Mesothelial cell of epicardium (in vitro differentiated cells): ENCODE measurements at places on chromosomes 6 and 20.

- no peak for DNase-seq
Measured at GRCh38 chr6:25960734-25961133, 1.9 kb upstream of the TRIM38 start.

GRCh38 chr20:49687595-49688567 is 25.8 kb downstream of the B4GALT5 start:
- DNase-seq, result no peak

DNA sequence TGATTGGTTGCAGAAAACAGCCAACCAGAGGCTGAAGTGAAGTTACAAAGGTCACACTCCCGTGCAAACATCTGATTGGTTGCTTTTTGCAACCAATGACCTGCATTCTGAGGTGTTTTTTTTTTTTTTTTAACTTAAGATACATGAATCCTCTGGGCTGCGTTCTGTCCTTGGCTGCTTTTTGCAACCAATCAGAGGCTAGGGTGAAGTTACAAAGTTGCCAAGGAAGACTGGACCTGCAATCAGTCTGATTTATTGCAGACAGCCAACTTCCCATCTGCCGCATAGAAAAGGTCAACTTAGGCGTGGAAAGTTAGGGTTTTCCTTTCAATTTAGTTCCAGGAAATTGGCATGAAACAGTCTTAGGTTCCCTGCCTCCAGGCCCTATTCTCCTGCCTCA is 292.9 kb downstream of the PLCB1 start:
- DNase-seq, result no peak

GRCh38 chr6:22129751-22130150 is 167.1 kb downstream of the PRL start:
- DNase-seq, result no peak

DNA sequence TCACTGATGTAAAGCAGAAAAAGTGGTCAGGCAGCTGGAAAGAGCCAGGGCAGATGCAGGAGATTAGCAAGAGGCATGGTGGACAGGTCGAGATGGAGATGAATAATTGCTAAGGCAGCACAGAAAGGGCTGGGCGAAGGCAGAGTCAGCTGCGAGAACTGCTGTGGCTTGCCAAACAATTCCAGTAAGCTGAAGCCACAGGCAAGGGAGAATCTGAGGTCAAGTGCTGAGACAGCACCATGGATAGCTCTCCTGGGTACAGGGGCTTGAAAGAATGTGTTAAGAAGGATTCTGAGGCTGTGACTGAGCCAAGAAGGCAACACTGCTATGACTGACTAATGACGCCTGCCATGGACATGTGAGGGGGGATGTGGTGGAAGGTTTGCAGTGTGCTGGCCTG is 220.8 kb upstream of the FOXA2 start:
- DNase-seq, result no peak

DNA sequence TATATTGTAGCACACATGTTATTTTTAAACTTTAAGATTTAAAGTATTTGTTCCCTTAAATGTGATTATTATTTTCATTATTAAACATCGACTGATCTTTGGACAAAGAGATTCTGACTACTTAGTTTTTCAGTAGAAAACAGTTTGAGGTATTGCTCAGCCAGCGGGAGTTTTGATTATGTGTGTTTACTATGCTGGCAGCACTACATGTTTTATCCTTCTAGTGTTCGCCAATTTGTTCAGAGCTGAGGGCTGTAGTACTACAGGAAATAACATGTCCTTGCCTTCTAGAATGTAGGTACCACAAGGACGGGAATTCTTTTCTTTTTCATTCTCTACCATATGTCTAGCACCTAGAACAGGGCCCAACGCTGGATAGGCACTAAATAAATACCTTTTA is 11.1 kb upstream of the LCA5 start:
- no peak for DNase-seq

DNA sequence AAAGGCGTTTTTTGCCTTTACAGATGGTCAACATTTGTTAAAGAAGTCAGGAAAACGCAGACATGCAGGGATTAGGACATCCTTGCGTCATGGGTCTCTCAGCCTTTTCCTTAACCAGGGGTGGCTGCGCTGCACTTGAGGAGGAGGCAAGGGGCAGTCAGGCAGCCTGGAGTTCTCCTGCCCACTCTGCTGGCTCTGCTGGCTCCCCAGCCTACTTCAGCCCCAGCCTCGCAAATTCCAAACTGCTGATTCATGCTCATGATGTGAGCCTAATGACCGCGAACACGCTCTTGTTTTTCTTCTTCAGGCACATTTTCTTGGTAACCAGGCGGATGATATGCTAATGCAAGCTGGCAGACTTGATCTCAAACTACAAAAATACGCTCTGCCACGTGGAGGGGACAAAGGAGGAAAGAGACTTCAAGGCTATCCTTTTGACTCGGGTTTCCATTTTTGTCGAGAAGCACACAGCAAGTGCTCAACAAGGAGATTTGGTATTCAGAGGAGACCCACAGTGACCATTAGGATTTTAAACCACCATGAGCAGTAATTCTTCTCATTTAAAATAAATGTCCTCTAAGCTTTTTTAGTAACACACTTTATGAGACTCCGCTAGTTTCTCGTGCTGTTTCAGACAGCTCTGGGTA is 290.3 kb upstream of the STXBP5 start:
- peak; percentile 47 for DNase-seq

DNA sequence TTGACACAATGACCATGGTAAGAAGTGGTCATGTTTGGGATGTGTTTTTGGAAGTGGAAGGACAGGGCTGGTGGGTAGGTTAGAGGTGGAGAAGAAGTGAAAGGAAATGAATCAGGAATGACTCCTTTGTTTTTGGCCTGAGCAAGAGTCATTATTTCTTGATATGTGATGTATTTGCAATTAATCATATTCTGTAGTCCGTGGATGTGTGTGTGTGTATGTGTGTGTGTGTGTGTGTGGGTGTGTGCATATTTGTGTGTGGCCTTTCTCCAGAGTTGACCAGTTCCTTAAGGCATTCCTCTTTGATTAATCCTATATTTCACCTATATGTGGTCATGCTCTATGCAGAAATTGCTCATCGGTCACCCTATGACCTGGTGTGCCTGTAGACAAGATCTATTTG is 130.7 kb downstream of the UTRN start:
- DNase-seq, result no peak

DNA sequence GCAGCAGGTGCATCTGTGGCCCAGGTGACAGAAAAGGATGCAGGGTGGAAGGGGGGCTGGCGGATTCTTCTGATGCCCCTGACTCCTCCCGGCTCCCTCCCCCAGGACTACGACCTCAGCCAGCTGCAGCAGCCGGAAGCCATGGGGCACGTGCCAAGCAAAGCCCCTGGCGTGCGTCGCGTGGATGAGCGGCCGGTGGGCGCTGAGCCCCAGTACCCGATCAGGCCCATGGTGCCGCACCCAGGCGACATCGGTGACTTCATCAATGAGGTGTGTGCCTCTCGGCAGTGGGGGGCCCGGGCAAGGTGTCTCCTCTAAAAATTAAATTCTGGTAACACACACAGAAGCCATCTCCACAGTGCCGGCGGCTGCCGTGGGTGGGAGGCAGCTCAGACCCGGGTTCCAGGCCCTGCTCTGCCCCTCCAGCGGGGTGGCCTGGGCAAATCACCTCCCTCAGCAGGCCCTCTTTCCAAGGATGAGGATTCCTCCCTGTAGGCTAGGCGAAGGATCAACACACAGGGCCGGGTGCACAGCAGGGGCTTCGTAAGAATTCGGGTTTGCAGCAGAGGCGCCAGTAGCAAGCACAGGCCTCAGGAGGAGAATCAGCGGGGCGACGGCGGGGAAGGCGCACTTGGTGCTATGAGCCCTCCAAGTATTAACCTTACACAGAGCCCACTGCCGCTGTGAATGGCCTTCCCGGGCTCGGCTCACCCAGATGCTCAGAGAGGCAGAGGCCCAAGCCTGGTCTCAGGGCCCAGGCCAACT is 131.5 kb downstream of the TAF4 start:
- no peak for DNase-seq

GRCh38 chr20:33663161-33664084 is 1.3 kb downstream of the C20orf144 start:
- peak; percentile 85 for DNase-seq

DNA sequence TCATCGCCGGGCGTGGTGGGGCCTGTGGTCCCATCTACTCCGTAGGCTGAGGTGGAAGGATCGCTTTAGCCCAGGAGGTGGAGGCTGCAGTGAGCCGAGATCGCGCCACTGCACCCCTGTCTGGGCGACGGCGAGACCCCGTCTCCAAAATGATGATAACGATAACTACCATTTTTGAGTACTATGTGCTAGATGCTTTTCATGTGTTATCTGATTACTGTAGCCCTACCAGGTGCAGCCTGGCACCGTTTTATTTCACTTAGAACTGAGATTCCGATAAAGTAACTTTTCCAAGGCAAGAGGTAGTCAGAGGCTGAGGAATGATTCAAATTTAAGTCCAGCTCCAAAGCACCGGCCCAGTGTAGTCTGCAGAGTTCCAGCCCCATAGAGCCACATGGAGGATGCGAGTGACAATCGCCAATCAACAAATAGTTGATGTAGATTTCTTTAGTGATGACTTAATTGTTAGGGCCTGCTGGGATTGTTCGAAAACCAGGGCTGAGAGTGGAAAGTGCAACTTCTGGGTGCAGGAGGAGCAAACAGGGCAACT is 727 bp downstream of the ERMARD start:
- DNase-seq, result no peak

DNA sequence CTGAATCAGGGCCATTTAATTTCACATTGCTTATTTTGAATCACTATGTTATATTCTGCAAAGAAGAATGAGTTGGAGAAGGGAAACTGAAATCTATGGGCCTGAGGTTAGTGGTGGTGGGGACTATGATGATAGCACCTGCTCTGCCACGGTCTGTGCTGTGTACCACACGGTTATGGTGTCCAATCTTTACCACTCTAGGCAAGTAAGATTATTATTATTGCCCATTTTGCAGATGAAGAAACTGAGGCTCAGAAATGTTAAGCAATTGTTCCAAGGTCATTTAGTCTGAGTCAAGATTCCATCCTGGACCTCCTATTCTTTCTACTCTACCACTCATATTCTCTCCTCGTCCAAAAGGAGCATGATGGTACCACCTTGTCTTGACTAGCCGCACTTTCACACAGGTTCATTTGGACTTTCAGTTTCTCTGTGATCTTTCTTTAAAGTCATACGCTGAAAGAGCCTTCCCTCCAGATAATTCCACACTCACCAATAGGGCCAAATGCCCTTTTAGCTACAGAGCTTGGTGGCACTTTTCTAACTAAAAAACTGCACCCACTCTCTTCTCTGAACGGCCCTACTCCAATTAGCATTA is 56.2 kb downstream of the GFOD1 start:
- no peak for DNase-seq
